ENCODE measurements at places on chromosomes 4 and X. TPM values are rescaled to one million over a fixed set of nuclear protein-coding genes. Genes with fewer than 3 reads are reported as not detected.

METTL14 gene
- total RNA-seq, result 45.4 TPM

- no peaks in the 10 kb centered on the region for H3K36me3 ChIP-seq
- H3K27ac ChIP-seq, result no peak overlapping the region
- peaks cover 76% of the 10 kb centered on the region for H3K27me3 ChIP-seq
- no peaks in the 10 kb centered on the region for H3K4me1 ChIP-seq
These were observed 57.1 kb upstream of the NKAP start for GRCh38 chrX:120000490-120001246.

- DNase-seq, result no peak
- H3K4me1 ChIP-seq, result no peaks in the 10 kb centered on the region
- no peak overlapping the region for H3K27ac ChIP-seq
- H3K27me3 ChIP-seq, result peaks cover 2% of the 10 kb centered on the region
These were observed 421.7 kb upstream of the HTR2C start for GRCh38 chrX:114162068-114162735.

- no peaks in the 10 kb centered on the region for H3K36me3 ChIP-seq
- H3K4me3 ChIP-seq, result no peak overlapping the region
- no peak overlapping the region for H3K27ac ChIP-seq
- H3K4me1 ChIP-seq, result no peaks in the 10 kb centered on the region
- no peak for DNase-seq
These were observed 27.4 kb downstream of the TMPRSS11A start for GRCh38 chr4:67935888-67936287.

CDK16 gene
- total RNA-seq, result 95.8 TPM

DNA sequence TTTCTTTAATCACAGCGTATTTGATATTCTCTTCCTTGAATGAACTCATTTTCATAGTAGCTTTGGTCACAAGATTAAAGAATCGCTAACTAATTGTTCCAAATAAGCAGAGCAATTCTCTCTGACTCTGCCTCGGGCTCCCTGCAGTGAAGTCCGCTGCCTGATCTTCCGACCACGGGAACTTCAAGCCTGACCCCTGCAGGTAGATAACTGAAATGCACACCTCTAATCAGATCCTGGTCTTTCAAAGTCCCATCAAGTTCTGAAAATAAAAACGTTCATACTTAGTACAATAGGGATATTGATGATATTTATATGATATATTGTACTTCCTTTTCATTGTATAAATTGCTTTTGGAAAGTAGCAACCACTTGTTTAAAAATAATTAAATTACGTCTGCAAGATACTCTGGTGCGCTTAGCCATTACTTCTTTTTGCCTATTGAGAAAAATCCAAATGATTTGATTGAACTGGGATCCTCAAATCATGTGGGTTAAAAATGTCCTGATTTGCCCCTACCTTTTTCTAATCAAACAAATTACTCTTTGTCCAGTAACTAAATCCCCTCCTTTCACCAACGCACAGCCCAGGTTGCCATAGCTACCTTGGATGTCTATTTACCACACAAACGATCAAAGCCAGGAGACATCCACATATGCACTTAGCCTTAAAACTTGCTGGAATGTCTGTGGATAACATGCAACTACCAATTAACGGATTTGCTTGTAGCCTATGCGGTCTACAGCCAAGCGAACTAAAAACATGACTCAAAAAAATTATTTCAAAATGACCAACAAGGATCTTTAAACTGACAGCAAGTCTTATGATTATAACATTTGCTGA is 4.2 kb downstream of the MID1 start:
- peaks cover 21% of the 10 kb centered on the region for H3K27me3 ChIP-seq
- no peak for DNase-seq
- no peak overlapping the region for H3K4me3 ChIP-seq
- no peaks in the 10 kb centered on the region for H3K4me1 ChIP-seq

GRCh38 chrX:75067931-75068330 is 88.2 kb downstream of the ABCB7 start:
- no peak overlapping the region for H3K4me3 ChIP-seq
- H3K4me1 ChIP-seq, result no peaks in the 10 kb centered on the region
- H3K27ac ChIP-seq, result no peak overlapping the region
- no peak for DNase-seq
- H3K27me3 ChIP-seq, result no peaks in the 10 kb centered on the region

GAB3 gene
- 15.0 TPM for total RNA-seq

SPANXN3 gene
- not detected for total RNA-seq

AADAT gene
- 11.0 TPM for total RNA-seq

L1CAM gene
- 0.55 TPM for total RNA-seq

- no peaks in the 10 kb centered on the region for H3K27me3 ChIP-seq
- H3K36me3 ChIP-seq, result no peaks in the 10 kb centered on the region
- DNase-seq, result no peak
- no peaks in the 10 kb centered on the region for H3K4me1 ChIP-seq
- no peak overlapping the region for H3K4me3 ChIP-seq
These were observed 11.4 kb downstream of the SHROOM2 start for GRCh38 chrX:9797384-9798360.

DMRTC1 gene
- 0.20 TPM for total RNA-seq

DNA sequence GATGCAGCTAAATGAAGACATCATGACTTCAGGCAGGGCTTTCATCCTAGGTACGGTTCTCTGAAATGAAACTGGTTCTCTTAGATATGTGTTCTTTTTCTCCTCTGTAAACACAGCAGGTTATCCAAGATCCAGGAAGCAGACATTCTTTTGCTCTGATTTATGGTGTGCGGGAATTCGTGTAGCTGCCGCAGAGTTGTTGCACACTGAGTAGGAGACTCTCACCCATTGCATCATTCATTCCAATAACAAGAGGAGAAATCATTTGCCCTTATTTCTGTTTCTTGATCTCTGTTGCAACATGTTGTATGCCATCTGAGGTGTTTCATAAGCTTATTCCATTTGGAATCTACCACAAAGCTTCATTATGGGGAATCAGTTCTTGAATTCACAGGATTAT is 133.6 kb upstream of the VCX2 start:
- H3K4me1 ChIP-seq, result no peaks in the 10 kb centered on the region
- H3K36me3 ChIP-seq, result no peaks in the 10 kb centered on the region
- H3K4me3 ChIP-seq, result no peak overlapping the region
- H3K27me3 ChIP-seq, result no peaks in the 10 kb centered on the region
- H3K27ac ChIP-seq, result no peak overlapping the region
- DNase-seq, result no peak

EFHC2 gene
- total RNA-seq, result 1.6 TPM

DNA sequence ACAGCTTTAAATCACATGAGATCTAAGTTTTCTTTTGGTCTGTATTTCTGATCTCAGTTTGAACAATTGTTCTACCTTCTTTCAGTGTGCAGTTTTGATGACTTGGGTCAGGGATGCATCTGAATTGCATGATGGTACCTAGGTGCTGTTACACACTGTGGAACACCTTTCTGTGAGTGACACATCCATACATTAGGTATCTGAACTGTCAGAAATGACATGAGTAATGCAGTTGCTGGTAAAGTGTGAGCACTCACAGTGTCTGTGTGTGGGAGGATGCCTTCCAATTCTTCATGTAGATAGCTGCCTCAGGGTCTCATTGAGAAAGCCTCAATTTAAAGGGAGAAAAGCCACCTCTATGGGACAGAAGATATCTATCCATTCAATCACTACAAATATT is 411.9 kb downstream of the PPARGC1A start:
- no peak overlapping the region for H3K27ac ChIP-seq
- H3K4me1 ChIP-seq, result no peaks in the 10 kb centered on the region
- H3K27me3 ChIP-seq, result no peaks in the 10 kb centered on the region
- H3K4me3 ChIP-seq, result no peak overlapping the region
- H3K36me3 ChIP-seq, result no peaks in the 10 kb centered on the region

DNA sequence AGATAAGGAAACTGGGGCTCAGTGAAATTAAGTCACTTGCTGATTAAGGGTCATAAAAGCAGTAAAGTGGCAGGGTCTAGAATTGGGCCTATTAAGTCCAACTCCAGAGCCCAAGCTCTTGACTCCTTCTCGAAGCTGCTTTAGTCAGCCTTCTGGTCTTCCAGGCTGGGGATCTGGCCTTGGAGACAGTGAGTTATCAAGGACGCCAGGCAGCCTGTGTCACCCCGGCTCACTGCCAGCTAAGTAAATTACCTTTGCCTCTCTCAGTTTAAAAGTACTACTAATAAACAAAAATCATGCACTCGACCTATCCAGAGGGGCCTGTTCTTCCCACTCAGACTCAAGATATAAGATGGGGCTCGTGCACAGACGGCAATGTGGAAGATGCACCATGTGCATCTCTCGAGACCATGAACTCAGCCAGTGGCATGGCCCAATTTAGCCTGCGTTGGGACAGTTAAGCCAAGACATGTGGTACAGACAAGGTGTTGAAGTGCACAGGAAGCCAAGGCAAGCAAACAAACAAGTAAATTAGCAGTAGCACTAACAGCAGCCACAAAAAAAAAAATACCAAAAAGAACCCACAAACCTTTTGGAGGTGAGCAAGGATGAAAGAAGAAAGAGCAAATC is 62.0 kb upstream of the MAP3K15 start:
- no peak overlapping the region for H3K27ac ChIP-seq
- no peak overlapping the region for H3K4me3 ChIP-seq
- H3K4me1 ChIP-seq, result no peaks in the 10 kb centered on the region
- H3K36me3 ChIP-seq, result no peaks in the 10 kb centered on the region
- H3K27me3 ChIP-seq, result no peaks in the 10 kb centered on the region
- no peak for DNase-seq

DNA sequence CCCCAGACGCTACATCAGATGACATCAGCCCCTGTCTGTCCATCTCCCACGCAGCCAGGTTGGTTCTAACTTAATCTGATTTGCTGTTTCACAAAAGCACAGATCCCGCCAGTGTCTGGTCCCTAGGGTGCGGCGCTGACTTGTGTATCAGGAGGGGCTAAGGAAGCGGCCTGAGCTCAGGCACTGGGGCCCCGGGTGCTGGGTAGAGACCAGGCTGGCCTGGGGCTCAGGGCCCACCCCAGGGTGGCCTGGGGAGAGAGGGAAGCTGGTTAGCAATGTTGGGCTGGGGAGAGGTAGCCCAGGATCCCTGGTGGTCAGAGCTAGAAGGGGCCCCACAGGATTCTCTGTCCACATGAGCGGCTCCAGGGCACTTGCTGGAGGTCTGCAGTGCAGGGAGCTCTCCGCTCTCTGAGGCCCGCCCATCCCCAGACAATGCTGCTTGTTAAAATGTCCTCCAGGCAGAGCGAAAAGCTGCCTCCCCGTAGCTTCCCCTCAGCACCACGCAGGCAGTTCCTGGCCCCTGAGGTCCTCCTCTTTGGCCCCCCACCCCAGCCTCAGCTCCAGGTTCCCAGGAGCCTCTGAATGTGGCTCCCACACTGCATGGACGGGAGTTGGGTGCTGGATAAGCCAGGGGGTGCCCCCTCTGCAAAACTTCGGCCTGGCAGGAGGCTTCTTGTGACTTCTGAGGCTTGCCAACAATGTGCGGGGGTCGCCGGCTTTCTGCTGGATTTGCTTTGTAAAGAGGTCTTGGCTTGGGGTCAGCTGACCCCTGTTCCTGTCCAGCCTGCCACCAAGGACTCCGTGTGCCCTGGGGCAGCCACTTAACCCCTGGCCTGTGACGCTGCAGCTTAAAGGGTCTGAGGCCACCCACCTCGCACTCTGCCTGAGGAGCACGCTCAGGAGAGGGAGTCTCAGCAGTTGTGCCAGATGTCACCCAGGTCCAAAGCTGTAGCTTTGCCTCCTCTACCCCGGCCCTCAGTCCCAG is 112.9 kb downstream of the CPZ start:
- H3K27me3 ChIP-seq, result peaks cover 96% of the 10 kb centered on the region
- H3K36me3 ChIP-seq, result no peaks in the 10 kb centered on the region
- no peak overlapping the region for H3K4me3 ChIP-seq
- no peak overlapping the region for H3K27ac ChIP-seq
- peak; percentile 25 for DNase-seq

ARHGAP10 gene
- 25.4 TPM for total RNA-seq

DNA sequence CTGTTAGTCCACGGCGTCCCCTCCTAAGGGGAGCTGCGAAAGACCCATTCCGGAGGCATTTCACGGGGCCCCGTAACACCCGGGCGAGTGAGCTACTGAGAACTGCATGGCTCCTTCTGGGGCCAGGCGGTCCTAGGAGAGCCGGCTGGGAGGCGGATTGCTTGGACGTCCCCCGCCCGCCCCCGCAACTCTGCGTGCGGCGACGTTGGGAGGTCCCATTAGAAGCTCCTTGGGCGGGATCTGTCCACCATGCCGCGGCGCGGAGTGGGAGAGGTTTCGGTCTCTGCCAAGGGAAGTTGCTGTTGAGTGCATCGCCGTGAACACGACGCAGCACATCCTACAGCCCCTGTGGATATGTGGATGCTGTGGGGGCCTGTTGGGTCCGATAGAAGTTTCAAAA is 85.4 kb upstream of the IGFBP7 start:
- DNase-seq, result no peak
- H3K36me3 ChIP-seq, result no peaks in the 10 kb centered on the region
- H3K4me3 ChIP-seq, result no peak overlapping the region
- no peak overlapping the region for H3K27ac ChIP-seq

DKK2 gene
- 20.2 TPM for total RNA-seq

- no peaks in the 10 kb centered on the region for H3K36me3 ChIP-seq
- H3K4me3 ChIP-seq, result no peak overlapping the region
- no peak for DNase-seq
- H3K4me1 ChIP-seq, result no peaks in the 10 kb centered on the region
- H3K27me3 ChIP-seq, result no peaks in the 10 kb centered on the region
- no peak overlapping the region for H3K27ac ChIP-seq
These were observed 494.8 kb upstream of the ZFP42 start for GRCh38 chr4:187500796-187501195.

DNA sequence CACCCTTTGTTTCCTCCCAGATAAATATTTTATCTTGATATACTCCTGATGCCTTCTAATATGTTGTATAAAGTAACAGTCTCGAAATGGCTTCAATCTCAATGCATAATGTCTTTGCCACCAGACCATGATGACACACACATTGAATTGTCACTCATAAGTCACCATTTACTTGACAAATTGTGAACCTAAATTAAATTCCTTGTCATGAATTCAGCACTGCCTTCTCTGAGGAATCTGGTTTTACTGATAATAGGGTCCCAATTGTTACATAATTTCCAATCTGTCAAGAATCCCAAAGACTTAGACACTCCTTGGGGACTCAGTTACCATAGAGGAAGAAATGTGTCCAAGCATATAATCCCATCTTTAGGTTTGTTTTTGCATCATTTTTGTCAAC is 82.3 kb downstream of the NWD2 start:
- no peak overlapping the region for H3K27ac ChIP-seq
- H3K4me1 ChIP-seq, result no peaks in the 10 kb centered on the region
- no peaks in the 10 kb centered on the region for H3K27me3 ChIP-seq
- DNase-seq, result no peak
- no peaks in the 10 kb centered on the region for H3K36me3 ChIP-seq

SUPT20HL1 gene
- total RNA-seq, result not detected
